ENCODE measurements at places on chromosomes 2 and 18. TPM values are rescaled to one million over a fixed set of nuclear protein-coding genes. Genes with fewer than 3 reads are reported as not detected.

The CXCR1 gene
- not detected for total RNA-seq

The XDH gene
- 0.20 TPM for total RNA-seq

DNA sequence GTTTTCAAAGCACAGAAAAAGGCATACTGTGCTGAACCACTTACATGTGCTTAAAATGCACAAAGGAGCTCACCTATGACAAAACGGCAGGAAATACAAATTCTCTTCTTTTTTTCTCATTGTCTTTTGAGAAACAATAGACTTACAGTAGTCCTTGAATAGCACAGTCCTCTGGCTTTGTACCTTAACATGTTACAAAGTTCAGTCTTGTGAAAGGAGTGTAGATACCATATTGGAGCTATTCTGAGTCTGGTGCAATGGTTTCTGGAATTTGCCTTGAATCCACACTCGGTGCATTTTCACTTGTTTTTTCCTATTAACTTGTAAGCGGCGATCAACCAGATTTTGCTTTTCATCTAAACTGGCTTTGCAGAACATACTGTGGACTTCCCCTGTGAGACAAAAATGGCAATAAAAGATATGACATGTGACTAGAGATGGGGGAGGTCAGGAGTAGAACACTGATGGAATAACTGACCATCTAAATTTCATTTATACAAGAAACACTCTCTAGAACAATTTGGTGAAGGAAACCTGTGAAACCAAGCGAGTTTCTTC lies 109.7 kb downstream of the METTL8 start:
- no peaks in the 10 kb centered on the region for H3K36me3 ChIP-seq
- DNase-seq: no peak
- H3K27me3 ChIP-seq: no peaks in the 10 kb centered on the region
- no peaks in the 10 kb centered on the region for H3K4me1 ChIP-seq
- no peak overlapping the region for H3K27ac ChIP-seq

DNA sequence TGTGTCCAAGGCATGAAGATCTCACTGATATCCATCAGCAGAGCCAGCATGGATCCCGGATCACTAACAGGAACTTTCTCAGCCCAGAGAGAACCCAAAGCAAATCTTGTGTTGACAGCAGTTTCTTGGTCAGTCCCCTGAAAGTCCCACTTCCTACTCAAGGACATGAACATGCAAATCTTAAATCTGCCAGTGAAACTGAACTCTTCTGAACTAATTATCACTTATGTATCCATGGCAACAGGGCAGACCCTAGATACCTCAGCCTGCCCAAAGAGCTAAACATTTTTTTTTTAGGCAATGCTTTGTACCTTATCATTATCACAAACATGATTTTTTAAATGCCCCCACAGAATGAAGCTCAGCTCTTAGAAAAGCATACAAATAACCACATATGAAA lies 127.8 kb upstream of the DDX18 start:
- H3K27me3 ChIP-seq: no peaks in the 10 kb centered on the region
- H3K36me3 ChIP-seq: no peaks in the 10 kb centered on the region
- no peak overlapping the region for H3K4me3 ChIP-seq
- no peak overlapping the region for H3K27ac ChIP-seq
- H3K4me1 ChIP-seq: no peaks in the 10 kb centered on the region

The AQP12A gene
- total RNA-seq: 103 TPM

The SLC19A3 gene
- total RNA-seq: 1.0 TPM

The GALR1 gene
- total RNA-seq: not detected

The KCNJ3 gene
- total RNA-seq: 0.66 TPM

The GAREM2 gene
- total RNA-seq: 4.0 TPM

- no peaks in the 10 kb centered on the region for H3K36me3 ChIP-seq
- no peaks in the 10 kb centered on the region for H3K4me1 ChIP-seq
Measured at GRCh38 chr2:132943829-132944228, 273.8 kb upstream of the LYPD1 start.

DNA sequence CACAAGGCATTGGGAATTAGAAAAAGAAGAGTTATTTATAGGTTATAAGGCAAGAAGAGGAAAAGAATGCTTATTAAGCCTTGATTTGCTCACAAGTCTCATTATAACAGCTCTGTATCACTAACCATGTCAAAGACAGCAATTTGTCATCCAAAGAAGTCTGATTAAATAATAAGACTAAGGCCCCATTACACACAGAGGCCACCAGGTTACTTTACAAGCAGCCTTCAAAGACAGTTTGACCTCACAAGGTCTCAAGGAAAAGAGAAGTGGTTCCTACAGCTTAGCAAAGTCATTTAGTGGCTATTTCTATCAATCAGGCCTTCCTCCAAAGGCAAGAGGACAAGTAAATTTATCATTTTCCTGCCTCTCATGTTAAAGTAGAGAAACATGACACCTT lies 188.5 kb downstream of the MBD2 start:
- DNase-seq: no peak
- H3K4me3 ChIP-seq: no peak overlapping the region
- no peaks in the 10 kb centered on the region for H3K36me3 ChIP-seq
- H3K4me1 ChIP-seq: no peaks in the 10 kb centered on the region

The IRS1 gene
- 5.7 TPM for total RNA-seq
